Myocyte (in vitro differentiated cells): ENCODE measurements at places on chromosomes 11 and 22.

- DNase-seq = no peak
These were observed 67.2 kb downstream of the CECR2 start for GRCh38 chr22:17436382-17436980.

GRCh38 chr11:119479685-119480275, 56.8 kb upstream of the THY1 start:
- DNase-seq = no peak

GRCh38 chr11:65927904-65928397, 8.7 kb downstream of the DRAP1 start:
- no peak for DNase-seq

- DNase-seq = no peak
These were observed 12.4 kb downstream of the NF2 start for GRCh38 chr22:29615705-29616327.

DNA sequence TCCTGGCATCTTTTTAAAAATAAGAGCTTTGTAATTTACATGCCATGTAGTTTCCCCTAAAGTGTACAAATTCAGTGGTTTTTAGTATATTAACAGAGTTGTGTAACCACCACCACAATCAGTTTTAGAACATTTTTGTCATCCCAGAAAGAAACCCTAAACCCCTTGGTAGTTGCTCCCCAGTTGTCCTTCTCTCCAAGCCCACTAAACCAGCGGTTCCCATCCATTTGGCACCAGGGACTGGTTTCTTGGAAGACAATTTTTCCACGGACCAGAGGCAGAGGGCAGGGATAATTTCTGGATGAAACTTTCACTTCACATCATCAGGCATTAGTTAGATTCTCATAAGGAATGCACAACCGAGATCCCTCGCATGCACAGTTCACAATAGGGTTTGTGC, 22.6 kb downstream of the CABIN1 start:
- DNase-seq = no peak

- DNase-seq = peak; percentile 62
These were observed 19.3 kb upstream of the CKAP5 start for GRCh38 chr11:46865340-46865739.

DNA sequence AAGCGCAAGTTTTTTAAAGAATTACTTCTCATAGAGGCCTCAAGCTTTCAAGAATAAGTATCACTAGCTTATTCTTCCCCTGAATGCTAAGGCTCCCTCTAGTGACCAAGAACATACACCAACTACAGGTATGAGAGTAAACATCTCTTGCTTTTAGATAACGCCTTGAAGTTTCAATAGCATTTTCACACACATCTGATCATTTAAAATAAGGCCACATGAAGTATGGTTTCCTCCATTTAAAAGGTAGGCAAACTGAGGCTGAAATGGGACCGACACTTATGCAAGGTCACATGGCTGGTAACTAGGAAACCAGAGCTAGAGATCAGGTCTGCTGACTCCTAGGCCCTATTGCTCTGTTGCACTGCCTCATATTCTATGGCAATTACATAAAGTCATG, 66.5 kb downstream of the CCDC34 start:
- peak; percentile 73 for DNase-seq

GRCh38 chr11:2591805-2592204, 108.0 kb downstream of the KCNQ1OT1 start:
- no peak for DNase-seq

GRCh38 chr11:115518983-115519628, 14.9 kb upstream of the CADM1 start:
- no peak for DNase-seq

GRCh38 chr11:126537492-126537891, 182.0 kb downstream of the ST3GAL4 start:
- no peak for DNase-seq

- DNase-seq = no peak
These were observed 489.5 kb upstream of the B3GAT1 start for GRCh38 chr11:134901542-134901941.

DNA sequence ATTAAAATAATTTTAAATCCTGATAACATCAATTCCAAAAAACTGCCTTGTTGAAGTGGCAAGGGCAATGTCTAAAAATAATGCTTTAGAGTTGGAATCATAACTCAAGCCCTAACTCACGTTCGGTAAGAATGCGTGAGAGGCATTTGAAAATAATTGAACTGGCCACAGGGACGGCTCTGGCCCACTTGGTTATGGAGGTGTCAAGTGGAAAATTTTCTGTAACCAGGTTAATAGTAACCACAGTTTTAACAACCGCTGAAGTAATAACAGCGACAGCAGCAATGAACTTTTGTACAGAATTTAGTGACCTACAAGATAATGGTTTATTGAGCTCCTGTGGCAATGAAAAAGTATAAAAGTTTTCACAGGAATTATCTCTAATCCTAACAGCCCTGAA, 79.4 kb downstream of the ETS1 start:
- DNase-seq = no peak

DNA sequence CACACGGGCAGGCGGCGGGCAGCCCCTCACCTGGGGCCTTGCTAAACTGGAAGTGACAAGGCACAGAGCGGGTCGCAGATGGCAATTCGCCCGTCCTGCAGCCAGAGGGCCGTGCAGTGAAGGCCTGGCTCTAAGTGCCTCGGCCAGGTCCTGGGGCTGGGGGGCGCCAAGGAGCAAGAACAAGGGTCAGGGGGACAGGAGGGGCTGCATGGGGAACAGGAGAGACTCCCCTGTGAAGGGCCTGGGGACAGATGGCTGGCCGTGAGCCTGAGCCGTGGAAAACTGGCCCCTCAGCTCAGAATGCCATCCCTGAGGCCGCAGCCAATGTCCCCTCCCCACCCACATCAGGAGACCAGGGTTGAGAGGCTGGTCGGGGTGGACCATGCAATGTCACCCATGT, 60.0 kb downstream of the RTL6 start:
- DNase-seq = no peak

DNA sequence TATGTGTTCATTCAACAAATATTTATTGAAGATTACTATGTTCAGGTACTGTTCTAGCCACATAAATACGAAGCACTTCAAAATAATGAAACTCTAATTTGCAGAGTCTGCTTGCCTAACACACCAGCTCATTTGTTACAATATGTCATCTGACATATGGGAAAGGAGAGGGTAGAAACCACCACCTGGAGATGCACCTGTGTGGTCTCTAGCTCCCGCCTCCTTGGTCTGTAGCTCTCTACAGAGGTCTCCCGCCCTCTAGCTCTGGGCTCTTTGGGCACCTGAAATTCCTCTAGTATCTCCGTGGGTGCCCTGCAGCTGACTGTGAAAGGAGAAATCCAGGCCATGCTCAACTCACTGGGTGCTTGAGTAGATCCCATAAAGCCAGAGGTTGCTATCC, 51.4 kb upstream of the DBX1 start:
- no peak for DNase-seq
